GM04504 (cell line): ENCODE measurements at places on chromosomes 2 and 18.

GRCh38 chr2:118279005-118279404, 190.7 kb downstream of the INSIG2 start:
- no peak for DNase-seq

GRCh38 chr2:26281226-26281625, 36.5 kb downstream of the HADHB start:
- no peak for DNase-seq

GRCh38 chr18:58205443-58206160, 161.6 kb downstream of the NEDD4L start:
- no peak for DNase-seq

DNA sequence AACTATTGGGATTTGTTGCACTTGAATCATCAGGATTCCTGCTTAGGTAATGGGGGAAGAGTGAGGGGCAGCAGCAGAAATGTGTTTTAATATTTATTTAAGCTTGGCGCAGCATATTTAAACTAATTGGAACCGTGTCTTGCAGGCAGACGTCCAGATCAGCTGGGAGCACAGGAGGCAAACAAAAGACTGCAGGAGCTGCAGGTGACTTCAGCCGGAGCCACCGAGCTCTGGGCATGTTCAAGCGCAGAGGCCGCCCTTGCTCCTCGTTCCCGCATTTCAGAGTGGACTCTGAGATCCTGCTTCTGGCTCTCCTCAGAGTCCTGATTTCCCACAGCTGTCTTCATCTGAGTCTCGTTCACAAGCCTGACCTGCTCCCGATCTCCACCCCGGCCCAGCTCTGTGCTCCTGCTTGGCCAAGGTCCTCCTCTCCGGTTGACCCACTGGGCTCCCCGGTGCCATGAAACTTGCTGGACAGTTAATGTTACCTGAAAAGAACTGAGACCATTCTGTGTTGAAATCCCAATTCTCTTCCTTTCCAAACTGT, 475.5 kb downstream of the SOX11 start:
- DNase-seq: no peak

GRCh38 chr18:13446610-13447461, 228.3 kb downstream of the LDLRAD4 start:
- no peak for DNase-seq
